ENCODE measurements at places on chromosomes 11 and 22.

GRCh38 chr11:41225856-41226633, 233.4 kb downstream of the LRRC4C start:
- H3K27me3 ChIP-seq, result no peaks in the 10 kb centered on the region
- no peak overlapping the region for H3K27ac ChIP-seq
- H3K36me3 ChIP-seq, result no peaks in the 10 kb centered on the region
- H3K4me3 ChIP-seq, result no peak overlapping the region
- H3K4me1 ChIP-seq, result no peaks in the 10 kb centered on the region

GRCh38 chr22:33539902-33540751, 380.1 kb downstream of the LARGE1 start:
- H3K4me3 ChIP-seq, result no peak overlapping the region
- no peak for DNase-seq
- H3K27ac ChIP-seq, result no peak overlapping the region
- peaks cover 4% of the 10 kb centered on the region for H3K27me3 ChIP-seq

GRCh38 chr11:63745304-63746170, 23.0 kb downstream of the ZFTA start:
- H3K36me3 ChIP-seq, result no peaks in the 10 kb centered on the region
- no peak overlapping the region for H3K27ac ChIP-seq
- no peaks in the 10 kb centered on the region for H3K27me3 ChIP-seq

GRCh38 chr22:32353292-32353691, 4.4 kb upstream of the RFPL3 start:
- no peak for DNase-seq
- no peaks in the 10 kb centered on the region for H3K36me3 ChIP-seq
- no peak overlapping the region for H3K27ac ChIP-seq
- H3K4me3 ChIP-seq, result no peak overlapping the region

DNA sequence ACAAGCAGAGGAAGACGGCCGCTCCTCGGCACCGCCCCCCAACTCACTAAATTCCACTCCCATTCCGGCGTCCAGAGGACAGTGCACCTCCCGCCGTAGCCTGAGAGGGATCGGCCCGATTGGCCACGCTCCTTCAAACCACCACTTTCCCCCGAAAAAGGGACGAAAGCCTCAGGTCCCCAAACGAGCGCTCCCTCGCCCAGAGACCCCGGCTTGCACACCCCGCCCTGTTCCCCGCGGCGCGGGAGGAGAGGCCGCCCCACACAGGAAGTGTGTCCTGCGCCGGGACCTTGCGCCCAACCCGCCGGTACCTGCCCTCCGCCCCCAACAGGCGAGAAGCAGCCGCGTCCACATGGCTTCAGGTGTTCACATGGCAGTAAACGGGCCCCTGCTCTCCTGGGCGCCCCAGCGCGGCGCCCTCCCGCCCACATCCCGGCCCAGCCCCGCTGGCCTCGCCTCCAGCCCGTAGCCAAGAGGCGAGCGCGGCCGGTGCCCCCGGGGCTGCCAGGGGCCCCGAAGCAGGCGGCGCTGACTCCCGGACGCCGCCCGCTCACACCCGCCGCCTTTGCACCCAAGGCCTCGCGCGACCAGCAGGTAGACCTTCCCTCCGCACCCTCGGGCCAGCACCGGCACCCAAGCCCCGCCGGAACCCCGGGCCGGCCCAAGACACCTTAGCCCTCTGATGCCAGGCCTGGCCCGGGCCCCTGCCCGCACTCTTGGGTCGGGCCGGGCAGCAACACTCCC, 849 bp downstream of the TCF20 start:
- H3K36me3 ChIP-seq, result peaks cover 7% of the 10 kb centered on the region
- peak overlapping the region; percentile 92 for H3K4me3 ChIP-seq
- peaks cover 45% of the 10 kb centered on the region for H3K4me1 ChIP-seq
- H3K27me3 ChIP-seq, result no peaks in the 10 kb centered on the region
- peak; percentile 80 for DNase-seq

GRCh38 chr11:128324531-128325141, 262.7 kb downstream of the ETS1 start:
- peak; percentile 82 for DNase-seq
- peak overlapping the region; percentile 90 for H3K27ac ChIP-seq
- H3K27me3 ChIP-seq, result no peaks in the 10 kb centered on the region

- DNase-seq, result no peak
- no peak overlapping the region for H3K27ac ChIP-seq
- H3K4me1 ChIP-seq, result no peaks in the 10 kb centered on the region
- H3K27me3 ChIP-seq, result peaks cover 7% of the 10 kb centered on the region
- H3K36me3 ChIP-seq, result no peaks in the 10 kb centered on the region
- H3K4me3 ChIP-seq, result no peak overlapping the region
Measured at GRCh38 chr11:69963533-69964246, 114.4 kb upstream of the ANO1 start.

DNA sequence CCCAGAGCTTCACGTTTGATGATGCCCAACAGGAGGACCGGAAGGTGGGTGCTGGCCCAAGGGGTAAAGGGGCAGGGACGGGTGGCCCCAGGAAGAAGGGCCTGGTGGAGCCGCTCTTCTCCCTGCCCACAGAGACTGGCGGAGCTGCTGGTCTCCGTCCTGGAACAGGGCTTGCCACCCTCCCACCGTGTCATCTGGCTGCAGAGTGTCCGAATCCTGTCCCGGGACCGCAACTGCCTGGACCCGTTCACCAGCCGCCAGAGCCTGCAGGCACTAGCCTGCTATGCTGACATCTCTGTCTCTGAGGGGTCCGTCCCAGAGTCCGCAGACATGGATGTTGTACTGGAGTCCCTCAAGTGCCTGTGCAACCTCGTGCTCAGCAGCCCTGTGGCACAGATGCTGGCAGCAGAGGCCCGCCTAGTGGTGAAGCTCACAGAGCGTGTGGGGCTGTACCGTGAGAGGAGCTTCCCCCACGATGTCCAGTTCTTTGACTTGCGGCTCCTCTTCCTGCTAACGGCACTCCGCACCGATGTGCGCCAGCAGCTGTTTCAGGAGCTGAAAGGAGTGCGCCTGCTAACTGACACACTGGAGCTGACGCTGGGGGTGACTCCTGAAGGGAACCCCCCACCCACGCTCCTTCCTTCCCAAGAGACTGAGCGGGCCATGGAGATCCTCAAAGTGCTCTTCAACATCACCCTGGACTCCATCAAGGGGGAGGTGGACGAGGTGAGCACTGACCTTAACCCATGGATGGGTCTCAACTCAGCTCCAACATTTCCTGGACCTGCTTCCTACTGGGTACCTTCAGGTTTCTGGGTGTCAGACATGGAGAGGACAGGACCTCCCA, 2.0 kb downstream of the RIC8A start:
- no peak for DNase-seq
- H3K27ac ChIP-seq, result peak overlapping the region; percentile 98
- peaks cover 51% of the 10 kb centered on the region for H3K4me1 ChIP-seq
- peak overlapping the region; percentile 96 for H3K4me3 ChIP-seq
- H3K27me3 ChIP-seq, result no peaks in the 10 kb centered on the region

- H3K27ac ChIP-seq, result no peak overlapping the region
- no peak overlapping the region for H3K4me3 ChIP-seq
- H3K36me3 ChIP-seq, result no peaks in the 10 kb centered on the region
Measured at GRCh38 chr11:80096736-80097135, 655.9 kb upstream of the TENM4 start.

- H3K4me3 ChIP-seq, result no peak overlapping the region
- H3K27ac ChIP-seq, result peak overlapping the region; percentile 46
- no peaks in the 10 kb centered on the region for H3K36me3 ChIP-seq
- DNase-seq, result no peak
- H3K4me1 ChIP-seq, result peaks cover 24% of the 10 kb centered on the region
Measured at GRCh38 chr22:19180740-19181410, 2.3 kb upstream of the SLC25A1 start.

GRCh38 chr11:113551645-113552044, 76.4 kb upstream of the DRD2 start:
- no peak for DNase-seq
- H3K4me3 ChIP-seq, result no peak overlapping the region
- no peak overlapping the region for H3K27ac ChIP-seq
- H3K27me3 ChIP-seq, result peaks cover 26% of the 10 kb centered on the region
- no peaks in the 10 kb centered on the region for H3K36me3 ChIP-seq

DNA sequence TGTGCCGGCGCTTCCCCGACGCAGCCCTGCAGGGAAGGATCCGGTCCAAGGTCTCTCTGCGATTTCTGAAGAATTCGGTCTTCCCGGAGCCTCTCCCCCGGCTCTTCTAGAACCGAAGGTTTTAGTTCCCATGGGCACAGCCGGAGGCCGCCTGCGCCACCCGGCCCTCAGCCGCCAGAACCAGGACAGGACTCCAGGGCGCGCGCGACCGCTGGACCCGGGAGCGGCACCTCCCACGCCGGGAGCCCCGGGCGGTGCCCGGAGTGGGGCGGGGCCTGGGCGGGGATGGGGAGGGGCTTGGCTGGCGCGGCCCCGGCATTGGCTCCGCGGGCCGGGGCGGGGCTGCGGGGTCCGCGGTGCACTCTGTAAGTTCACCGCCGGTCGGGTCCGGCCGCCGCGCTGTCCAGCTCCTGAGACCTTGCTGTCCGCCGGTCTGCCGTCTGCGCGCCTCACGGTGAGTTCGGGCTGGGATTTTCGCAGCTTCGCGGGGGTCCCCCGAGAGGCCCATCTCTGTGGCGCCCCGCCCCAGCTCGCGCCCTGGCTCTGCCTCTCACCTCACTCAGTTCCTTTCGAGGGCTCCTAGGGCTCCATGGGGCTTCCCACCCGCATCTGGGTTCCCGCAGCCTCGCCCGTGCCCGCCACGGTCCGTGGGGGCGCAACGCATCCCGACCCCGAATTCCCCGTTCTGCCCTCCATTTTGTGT, at the start of gene CDC42EP2:
CDC42EP2 (plus strand) TSS at position 366 of the 703 bp plus-strand sequence. CDS start 6,033 bp downstream, outside the sequence.
- H3K27ac ChIP-seq, result no peak within 1 kb of the TSS
- peaks cover 5% of the 10 kb centered on the region for H3K4me1 ChIP-seq
- H3K4me3 ChIP-seq, result peak within 1 kb of the TSS; percentile 74
- H3K27me3 ChIP-seq, result peaks cover 8% of the 10 kb centered on the region

- no peak overlapping the region for H3K4me3 ChIP-seq
- H3K27me3 ChIP-seq, result peaks cover 10% of the 10 kb centered on the region
- H3K27ac ChIP-seq, result no peak overlapping the region
- no peaks in the 10 kb centered on the region for H3K36me3 ChIP-seq
- no peaks in the 10 kb centered on the region for H3K4me1 ChIP-seq
Measured at GRCh38 chr11:124514131-124514530, 29.3 kb downstream of the OR8B12 start.

GRCh38 chr22:22210375-22210774, 34.2 kb upstream of the VPREB1 start:
- no peaks in the 10 kb centered on the region for H3K36me3 ChIP-seq
- DNase-seq, result peak; percentile 89
- H3K27ac ChIP-seq, result peak overlapping the region; percentile 92
- peaks cover 5% of the 10 kb centered on the region for H3K27me3 ChIP-seq
- peak overlapping the region; percentile 38 for H3K4me3 ChIP-seq

- no peak overlapping the region for H3K27ac ChIP-seq
- no peak for DNase-seq
- H3K4me3 ChIP-seq, result no peak overlapping the region
- no peaks in the 10 kb centered on the region for H3K27me3 ChIP-seq
- no peaks in the 10 kb centered on the region for H3K4me1 ChIP-seq
Measured at GRCh38 chr22:25909614-25910387, 167.8 kb downstream of the MYO18B start.

DNA sequence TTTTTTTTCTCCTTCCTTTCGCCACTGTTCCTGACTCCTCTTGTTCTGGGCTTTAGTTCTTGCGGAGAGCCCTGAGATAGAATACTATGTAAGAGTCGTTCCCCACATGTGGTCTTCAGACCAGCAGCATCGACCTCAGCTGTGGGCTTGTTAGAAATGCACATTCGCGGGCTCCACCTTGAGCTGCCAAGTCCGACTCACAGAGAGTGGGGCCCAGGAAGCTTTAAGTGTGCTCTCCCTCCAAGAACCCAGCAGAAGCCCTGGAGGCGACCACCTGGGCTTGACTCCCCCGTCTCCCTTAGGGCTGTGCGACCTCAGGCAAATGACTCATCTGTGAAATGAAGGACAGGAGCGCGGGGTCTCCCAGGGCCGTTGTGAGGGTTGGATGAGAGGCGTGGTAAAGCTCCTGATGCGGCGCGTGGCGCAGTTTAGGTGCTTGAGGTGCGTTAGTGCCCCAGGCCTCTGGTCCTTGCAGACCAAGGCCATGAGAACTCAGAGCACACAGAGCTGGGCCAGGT, 18.8 kb downstream of the SAMM50 start:
- no peaks in the 10 kb centered on the region for H3K27me3 ChIP-seq
- H3K27ac ChIP-seq, result no peak overlapping the region
- H3K4me3 ChIP-seq, result no peak overlapping the region
- H3K4me1 ChIP-seq, result no peaks in the 10 kb centered on the region

DNA sequence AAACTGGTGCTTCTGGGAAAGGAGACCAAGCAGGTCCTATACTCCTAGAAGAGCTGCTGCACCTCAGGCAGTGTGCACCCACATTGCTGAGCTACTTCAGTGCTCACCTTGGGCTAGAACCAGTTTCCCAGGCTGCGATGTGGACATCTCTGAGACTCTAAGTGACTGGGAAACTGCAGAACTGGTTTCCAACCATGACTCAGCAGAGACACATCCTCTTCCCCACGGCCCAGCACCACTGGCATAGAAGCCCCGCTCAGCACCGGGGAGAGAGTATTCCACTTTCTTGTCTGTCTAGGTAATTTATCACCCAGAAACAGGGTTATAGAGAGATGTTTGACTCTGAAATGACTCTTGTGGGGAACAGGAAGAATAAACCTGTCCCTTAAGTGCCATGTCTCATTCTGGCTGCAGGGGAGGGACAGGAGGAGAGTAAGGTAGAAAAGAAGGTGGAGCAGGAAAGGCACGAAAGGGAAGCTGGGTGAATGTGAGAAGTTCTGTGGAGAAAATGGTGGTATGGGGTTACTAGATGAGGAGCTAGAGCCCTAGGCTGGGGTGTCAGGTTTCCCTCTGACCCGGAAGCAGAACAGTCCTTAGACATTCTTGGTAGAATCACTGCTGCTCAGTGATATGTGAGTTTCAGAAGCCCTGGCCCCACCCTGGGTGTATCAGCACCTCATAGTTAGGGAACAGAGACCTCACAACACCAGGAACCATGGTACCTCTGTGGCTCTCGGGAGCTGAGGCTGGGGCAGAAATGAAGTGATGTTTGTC, 340.4 kb upstream of the NCAM1 start:
- H3K27me3 ChIP-seq, result peaks cover 9% of the 10 kb centered on the region
- no peak overlapping the region for H3K27ac ChIP-seq
- DNase-seq, result no peak
- H3K36me3 ChIP-seq, result no peaks in the 10 kb centered on the region
- no peak overlapping the region for H3K4me3 ChIP-seq

DNA sequence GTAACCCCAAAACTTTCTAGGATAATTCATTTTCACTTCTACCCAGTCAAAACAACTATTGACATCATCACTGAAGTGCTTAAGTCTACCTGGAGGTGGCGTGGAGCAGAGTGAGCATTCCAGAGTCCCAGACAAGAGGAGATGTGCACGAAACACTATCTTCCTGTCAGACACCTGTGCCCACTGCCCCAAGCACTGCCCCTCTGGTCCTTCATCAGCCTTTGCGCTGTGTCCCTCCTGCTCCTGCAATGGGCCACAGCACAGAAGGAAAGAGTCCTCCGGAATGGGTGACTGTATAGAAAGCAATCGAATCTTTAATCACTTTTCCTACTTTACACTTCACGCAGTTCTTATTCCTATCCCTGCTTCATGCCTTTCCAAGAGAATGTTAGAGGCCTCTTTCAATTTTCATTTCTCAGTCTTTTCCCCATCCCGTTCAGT, 512 bp upstream of the GRIA4 start:
- no peaks in the 10 kb centered on the region for H3K36me3 ChIP-seq
- no peak overlapping the region for H3K4me3 ChIP-seq
- H3K4me1 ChIP-seq, result peaks cover 20% of the 10 kb centered on the region
- DNase-seq, result peak; percentile 28
- peaks cover 54% of the 10 kb centered on the region for H3K27me3 ChIP-seq
- H3K27ac ChIP-seq, result no peak overlapping the region
